Activated naive CD8-positive, alpha-beta T cell treated with anti-CD3 and anti-CD28 coated beads, Interleukin-2, amount 50 U/mL, for 24 hours (primary cell): ENCODE measurements at places on chromosomes 5 and 9.

DNA sequence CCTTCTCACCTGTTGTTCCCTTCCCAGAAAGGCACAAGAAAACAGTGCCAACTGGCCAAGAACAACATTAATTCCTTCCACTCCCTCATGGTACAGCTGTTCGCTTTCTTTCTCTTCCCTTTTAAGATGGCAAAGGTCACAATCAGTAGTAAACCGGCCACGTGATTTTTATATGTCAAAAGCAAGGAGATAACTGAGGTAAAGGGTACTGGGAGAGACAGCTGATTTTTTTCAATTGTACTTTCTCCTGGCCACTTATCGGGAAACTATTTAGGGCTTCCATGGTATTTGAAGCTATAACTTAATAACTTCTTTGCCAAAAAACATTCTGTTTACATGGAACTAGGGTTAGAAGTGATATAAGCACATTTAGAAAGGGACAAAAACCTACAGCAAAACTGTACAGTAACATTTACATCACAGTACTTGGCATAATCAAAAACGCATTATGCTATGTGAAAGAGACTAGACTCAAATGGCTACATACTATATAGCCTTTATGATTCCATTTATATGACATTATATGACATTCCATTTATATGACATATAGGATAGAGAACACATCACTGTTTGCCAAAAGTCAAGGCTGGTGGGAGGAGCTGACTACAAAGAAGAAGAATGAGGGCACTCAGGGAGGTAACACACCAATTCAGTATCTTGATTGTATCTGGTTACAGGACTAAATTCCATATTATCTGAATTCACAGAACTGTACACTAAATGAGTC lies 24.8 kb downstream of the PLPP1 start:
- no peak for DNase-seq

DNA sequence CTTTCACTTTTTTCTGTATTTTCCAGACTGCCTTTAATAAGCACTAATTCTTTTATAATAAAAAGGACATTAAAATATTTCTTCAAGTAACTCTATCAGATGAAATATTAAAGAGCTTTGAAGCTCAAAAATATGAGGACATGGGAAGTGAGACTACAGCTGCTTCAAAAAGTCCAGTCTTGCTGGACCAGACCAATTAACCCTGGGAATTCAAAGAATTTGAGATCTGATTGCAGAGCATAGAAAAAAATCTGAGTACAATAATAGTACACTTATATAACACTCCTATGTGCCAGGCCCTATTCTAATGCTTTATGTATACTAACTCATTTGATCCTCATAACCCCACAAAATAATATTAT lies 9.8 kb downstream of the TMEM245 start:
- no peak for DNase-seq

GRCh38 chr9:73155377-73155776 lies 3.7 kb downstream of the ANXA1 start:
- no peak for DNase-seq

GRCh38 chr5:122951658-122952057 lies 84.9 kb downstream of the PPIC start:
- no peak for DNase-seq
